Thymus (tissue), 14 donors: ENCODE measurements at places on chromosomes 5 and 9.

DNA sequence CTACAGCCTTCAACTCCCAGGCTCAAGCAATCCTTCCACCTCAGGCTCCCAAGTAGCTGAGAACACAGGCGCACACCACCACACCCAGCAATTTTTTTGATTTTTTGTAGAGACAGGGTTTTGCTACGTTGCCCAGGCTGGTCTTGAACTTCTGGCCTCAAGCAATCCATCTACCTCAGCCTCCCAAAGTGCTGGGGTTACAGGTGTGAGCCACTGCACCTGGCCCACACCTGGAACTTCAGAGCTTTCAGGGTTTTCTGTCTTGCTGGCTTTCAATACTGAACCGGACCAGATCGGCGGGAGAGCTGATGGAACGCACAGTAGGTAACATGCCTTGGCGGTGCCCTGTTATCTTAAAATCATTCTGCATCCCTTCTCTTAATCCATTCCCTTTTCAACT, 30.8 kb downstream of the IPPK start:
- no peak for DNase-seq

DNA sequence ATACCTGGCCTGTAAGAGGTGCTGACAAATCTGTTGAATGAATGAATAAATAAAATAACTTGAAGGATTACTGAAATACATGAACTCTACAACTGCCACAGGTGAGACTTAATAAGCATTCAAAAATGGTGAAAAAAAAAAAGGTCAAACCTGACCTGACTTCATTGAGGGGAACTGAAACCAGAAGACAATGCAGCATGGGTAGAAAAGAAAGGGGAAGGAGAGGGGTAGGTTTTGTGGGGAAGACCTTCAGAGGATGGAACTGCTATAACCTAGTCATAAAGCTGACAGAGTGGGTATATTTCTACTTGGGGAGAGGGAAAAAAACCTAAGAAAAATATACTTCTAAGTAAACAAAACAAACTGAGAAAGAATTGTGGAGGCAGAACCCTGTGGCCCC, 56.6 kb downstream of the RASEF start:
- DNase-seq = no peak

DNA sequence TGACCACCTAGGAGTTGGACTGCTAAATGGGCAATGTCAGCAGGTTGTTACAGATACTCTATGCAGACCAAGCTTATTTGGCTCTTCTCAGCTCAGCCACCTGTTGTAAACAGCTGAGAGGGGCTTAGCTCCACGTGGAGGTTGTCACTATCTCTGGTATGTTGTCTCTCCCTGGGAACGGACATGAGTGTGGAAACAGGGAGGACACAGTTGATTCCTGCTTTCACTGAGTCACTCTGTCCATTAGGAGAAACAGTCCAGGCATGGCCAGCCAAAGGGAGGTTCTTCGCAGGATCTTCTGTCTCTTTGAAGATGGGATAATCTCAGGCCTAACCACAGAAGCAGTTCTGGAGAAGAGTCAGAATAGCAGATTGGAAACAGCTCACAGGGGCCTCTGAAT, 121.2 kb downstream of the PALM2AKAP2 start:
- DNase-seq = no peak

GRCh38 chr9:133771486-133772482, 33.6 kb upstream of the SARDH start:
- no peak for DNase-seq

DNA sequence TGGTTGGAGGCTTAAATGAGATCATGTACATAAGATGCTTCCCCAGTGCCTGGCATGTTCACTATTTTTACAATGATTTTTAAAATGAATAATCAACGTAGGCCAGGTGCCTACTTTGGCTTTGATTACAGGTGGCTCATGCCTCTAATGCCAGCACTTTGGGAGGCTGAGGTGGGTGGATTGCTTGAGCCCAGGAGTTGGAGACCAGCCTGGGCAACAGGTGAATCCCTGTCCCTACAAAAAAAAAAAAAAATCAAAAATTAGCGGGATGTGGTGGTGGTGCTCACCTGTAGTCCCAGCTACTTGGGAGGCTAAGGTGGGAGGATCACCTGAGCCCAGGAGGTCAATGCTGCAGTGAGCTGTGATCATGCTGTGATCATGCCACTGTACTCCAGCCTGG, 9.2 kb downstream of the PCDH12 start:
- DNase-seq = no peak

DNA sequence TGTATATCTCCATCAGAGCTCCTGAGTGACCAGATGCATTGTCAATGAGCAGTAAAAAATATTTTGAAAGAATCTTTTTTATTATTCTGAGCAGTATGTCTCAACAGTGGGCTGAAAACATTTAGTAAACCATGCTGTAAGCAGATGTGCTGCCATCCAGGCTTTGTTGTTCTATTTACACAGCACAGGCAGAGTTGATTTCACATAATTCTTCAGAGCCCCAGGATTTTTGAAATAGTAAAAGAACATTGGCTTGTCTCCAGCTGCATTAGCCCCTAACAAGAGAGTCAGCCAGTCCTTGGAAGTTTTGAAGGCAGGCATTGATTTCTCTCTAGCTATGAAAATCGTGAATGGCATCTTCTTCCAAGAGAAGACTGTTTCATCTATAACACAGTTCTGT, 25.2 kb upstream of the ENTREP1 start:
- DNase-seq = no peak

DNA sequence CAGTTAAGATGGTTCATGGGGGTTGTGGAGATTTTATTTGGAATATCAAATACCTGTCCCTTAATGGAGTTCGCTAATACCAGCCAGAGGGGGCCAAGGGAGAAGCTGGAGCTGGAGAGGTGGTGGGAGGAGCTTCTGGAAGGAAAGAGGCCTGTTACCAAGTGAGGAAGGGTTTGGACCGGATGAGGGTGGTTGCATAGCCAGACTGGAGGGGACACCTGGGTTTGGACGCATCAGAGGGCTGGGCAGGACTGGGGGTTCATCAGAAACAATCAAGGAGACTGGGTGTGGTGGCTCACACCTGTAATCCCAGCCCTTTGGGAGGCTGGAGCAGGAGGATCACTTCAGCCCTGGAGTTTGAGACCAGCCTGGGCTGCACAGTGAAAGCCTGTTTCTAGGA, 111.8 kb upstream of the IER5L start:
- DNase-seq = no peak

GRCh38 chr9:138060881-138061280, 183.3 kb downstream of the CACNA1B start:
- DNase-seq = no peak

DNA sequence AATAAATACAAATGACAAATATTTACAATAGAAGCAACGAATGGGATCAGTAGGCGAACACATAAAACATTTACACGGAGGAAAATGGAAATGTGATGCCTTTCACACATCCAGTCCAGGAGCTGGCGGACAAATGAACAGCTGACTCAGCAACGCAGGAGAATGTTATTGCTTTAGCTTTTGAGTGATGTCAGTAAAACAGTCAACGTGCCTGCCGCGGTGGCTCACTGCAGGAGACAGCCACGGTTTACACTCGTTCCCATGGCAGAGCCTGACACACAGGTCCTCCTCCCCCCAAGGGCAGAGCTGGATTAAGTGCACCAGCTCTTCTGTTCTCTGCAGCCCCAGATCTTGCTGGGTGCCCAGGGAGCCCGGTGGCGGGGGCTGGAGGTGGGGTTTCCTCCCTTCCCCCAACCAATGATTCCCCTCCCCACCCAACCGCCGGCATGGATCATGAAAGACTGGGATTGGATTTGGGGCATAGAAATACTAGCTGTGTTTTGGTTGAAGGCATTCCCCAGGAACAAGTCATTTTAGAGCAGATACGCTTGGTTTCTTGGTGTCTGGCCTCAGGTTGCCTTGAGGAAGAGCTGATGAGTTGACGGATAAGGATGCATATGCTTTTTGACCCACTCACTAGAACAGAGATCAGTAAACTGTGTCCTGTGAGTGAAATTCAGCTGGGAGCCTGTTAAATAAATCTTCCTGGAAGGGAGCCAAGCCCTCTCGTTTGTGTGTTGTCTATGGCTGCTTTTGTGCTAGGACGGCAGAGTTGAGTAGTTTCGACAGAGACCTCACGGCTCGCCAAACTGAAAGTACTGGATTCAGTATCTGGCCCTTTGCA, 12.5 kb downstream of the STC2 start:
- no peak for DNase-seq

DNA sequence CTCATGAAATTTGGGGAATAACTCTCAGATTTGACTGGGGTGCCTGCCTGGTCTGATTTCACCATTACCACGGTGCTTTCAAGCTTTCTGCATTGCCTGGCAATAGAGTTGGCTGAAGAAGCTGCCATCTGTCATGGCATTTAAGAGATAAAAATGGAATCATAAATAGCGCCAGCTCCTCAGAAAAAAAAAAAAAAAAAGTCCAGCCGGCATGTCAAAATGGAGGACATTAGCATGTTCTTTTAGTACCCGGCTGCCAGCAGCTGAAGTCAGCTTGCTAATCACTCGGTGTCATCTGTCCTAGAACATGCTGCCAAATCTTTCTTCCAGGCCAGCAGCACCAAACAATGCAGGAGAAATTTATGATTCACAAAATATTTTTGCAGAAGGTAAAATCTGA, 57.7 kb upstream of the CER1 start:
- DNase-seq = no peak

- DNase-seq = no peak
These were observed 29.4 kb upstream of the TMEM250 start for GRCh38 chr9:136147890-136148714.

- DNase-seq = no peak
These were observed 30.5 kb downstream of the EXD3 start for GRCh38 chr9:137392232-137393007.

- DNase-seq = peak; percentile 24
These were observed 902 bp downstream of the HABP4 start for GRCh38 chr9:96450613-96451528.

DNA sequence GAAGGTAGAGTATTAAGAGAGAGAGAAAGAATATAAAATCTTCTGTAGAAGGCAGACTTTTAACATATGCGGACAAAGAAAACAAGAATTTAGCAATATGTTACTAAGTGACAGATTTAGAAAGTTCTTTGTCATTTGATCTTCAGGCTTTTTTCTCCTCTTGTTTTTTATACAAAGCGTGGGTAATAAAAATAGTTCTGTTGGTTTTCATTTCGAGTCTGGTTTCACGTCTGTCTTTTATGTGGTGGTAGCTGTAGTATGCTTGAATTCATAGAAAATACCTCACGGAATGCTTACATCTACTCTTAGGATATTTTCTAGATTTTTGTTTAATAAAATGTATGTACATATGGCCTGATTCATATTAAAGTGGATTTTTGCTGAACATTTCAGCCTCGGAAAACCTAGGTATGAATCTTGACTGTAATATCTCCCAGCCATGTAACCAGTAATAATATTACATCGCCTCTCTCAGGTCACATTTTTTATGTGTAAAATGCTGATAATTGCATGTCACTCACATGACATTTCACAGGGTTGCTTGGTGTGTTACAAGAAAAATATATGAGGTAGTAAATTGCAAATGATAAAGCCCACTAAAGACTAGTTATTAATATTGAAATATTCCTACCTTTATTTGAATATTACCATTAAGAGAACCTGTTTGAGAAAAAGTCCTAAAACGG, 72.5 kb upstream of the TAF11L2 start:
- no peak for DNase-seq

DNA sequence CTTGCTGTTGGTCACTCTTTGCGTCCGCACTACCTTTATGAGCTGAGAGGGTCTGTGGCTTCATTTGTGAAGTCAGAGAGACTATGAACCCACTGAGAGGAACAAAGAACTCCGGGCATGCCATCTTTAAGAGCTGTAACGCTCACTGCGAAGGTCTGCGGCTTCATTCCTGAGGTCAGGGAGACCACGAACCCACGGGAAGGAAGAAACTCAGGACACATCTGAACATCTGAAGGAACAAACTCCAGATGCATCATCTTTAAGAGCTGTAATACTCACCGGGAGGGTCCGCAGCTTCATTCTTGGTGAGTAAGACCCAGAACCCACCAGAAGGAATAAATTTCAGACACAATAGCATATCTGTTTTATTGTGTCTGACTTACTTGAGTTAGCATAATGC, 19.2 kb downstream of the GCNT1 start:
- DNase-seq = no peak

- DNase-seq = no peak
These were observed 576.5 kb upstream of the BRINP1 start for GRCh38 chr9:119945686-119946085.

DNA sequence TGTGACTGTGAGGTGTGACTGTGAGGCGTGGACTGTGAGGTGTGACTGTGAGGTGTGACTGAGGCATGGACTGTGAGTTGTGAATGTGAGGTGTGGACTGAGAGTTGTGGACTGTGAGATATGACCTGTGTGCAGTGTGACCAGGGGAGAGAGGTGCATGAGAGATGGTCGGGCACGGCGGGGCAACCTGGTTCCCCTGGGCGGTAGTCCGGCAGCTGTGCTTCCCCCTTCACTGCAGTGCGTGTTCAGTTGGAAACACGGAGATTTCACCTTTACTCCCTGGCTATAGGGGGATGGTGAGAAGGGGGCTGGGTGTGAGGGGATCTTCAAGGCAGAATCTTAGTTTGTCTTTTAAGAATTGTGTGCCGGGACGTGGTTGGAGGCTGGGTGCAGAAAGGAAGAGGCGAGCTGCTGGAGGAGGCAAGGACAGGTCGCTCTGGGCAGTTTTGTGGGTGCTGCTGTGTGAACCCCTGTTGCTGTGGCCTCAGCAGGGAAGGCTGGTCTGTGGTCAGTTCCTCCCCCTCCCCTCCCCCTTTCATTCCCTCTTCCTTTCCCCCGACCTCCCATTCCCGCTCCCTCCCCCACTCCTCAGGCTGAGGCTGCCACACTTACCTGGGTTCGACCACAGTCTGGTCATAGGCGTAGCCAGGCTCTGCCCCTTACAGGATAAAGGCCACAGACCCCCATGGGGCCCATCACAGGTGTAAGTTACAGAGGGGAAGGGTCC, 39.3 kb downstream of the CEP72 start:
- DNase-seq = no peak

- no peak for DNase-seq
These were observed 813.4 kb downstream of the TLE1 start for GRCh38 chr9:80875947-80876346.

GRCh38 chr5:76358-77169, 15.4 kb upstream of the PLEKHG4B start:
- DNase-seq = no peak

DNA sequence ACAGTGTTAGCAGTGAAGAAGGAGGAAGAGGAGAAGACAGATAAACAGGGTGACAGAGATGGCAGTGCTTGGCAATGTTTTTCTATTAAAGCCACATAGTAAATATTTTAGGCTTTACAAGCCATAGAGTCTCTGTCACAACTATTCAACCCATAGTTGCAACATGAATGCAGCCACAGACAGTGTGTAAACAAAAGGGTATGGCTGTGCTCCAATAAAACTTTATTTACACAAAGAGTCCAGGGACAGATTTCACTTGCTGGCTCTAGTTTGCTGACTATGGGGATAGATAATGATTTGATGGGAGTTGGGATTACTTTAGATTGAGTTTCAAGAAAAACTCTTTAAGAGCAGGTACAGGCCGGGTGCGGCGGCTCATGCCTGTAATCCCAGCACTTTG, 224.8 kb upstream of the SEMA6A start:
- no peak for DNase-seq

- DNase-seq = no peak
These were observed 4.9 kb downstream of the TSPAN17 start for GRCh38 chr5:176652136-176652535.
